ENCODE measurements at places on chromosomes 5 and 9. TPM values are rescaled to one million over a fixed set of nuclear protein-coding genes. Genes with fewer than 3 reads are reported as not detected.

ALDOB gene
- total RNA-seq: not detected

IFNA21 gene
- total RNA-seq: not detected

PRUNE2 gene
- total RNA-seq: 90.9 TPM

DMRT3 gene
- not detected for total RNA-seq

SLC6A18 gene
- total RNA-seq: not detected

ADGRD2 gene
- total RNA-seq: not detected

TMEM215 gene
- total RNA-seq: not detected

GFPT2 gene
- total RNA-seq: 2.3 TPM

GRM6 gene
- total RNA-seq: not detected

DNAI1 gene
- total RNA-seq: 0.77 TPM

SECISBP2 gene
- total RNA-seq: 50.7 TPM

GIN1 gene
- 6.9 TPM for total RNA-seq

SPATA31A3 gene
- total RNA-seq: not detected

NEUROG1 gene
- total RNA-seq: not detected

GABRA6 gene
- not detected for total RNA-seq

LCP2 gene
- 0.26 TPM for total RNA-seq

STPG3 gene
- total RNA-seq: not detected

AUH gene
- 29.7 TPM for total RNA-seq

ARL14EPL gene
- not detected for total RNA-seq

LCN10 gene
- total RNA-seq: not detected

NTRK2 gene
- total RNA-seq: 1.0 TPM

PPP3R2 gene
- not detected for total RNA-seq

SELENOP gene
- 7.2 TPM for total RNA-seq

PHF24 gene
- total RNA-seq: 1.3 TPM

SPARC gene
- 1,275 TPM for total RNA-seq
